ENCODE measurements at places on chromosomes 1 and 21. TPM values are rescaled to one million over a fixed set of nuclear protein-coding genes. Genes with fewer than 3 reads are reported as not detected.

DNA sequence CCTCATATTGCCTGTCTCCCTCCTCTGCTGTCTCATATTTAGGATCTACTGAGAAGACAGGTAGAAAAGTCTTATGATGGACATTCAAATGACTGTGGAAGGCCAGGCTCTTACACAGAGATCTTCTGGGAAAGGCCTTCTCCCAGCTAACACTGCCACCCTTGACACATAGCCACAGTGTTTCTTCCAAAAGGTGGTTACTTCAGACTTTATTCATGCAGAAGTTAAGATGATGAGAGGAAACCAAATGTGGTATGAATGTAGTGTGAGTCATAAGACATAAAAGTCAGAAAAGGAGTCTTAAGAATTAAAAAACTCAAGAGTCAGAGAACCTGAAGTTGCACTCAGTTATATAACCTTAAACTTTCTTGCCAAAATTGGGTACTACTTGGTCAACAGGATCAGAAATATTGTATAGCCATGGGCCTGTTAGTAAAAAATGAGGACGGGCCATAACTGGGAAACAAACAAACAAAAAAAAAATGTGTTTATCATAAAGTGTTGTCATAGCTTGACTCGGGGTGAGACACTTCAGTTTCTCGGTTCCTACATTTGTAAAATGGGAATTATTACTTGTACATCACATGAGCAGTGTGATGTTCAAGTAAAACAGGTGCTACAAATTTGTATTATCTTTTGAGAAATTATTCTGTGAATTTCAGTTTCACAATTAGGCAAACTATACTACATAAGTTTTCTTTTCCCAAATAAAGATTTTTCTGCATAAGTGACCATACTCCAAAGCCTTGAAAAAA lies 1.2 kb upstream of the DENND1B start:
- peak; percentile 89 for DNase-seq

- DNase-seq: no peak
Measured at GRCh38 chr1:1406101-1406820, 832 bp downstream of the MRPL20 start.

- DNase-seq: peak; percentile 5
Measured at GRCh38 chr1:246035060-246035541, 472.0 kb downstream of the SMYD3 start.

BACE2 gene
- 150 TPM for polyA plus RNA-seq
